ENCODE measurements at places on chromosomes 4 and X.

DNA sequence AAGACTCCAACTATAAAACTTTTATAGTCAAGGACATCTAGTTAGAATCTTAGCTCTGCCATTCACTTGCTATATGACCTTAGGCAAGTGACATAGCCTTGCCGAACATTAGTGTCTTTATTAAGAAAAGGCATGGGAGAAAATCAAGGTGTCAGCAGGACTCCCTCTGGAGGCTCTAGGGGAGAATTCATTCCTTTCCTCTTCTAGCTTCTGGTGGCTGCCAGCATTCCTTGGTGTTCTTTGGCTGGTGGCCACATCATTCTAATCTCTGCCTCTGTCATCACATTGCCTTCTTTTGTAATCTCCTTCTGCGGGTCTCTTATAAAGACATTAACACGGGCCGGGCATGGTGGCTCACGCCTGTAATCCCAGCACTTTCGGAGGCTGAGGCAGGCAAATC, 99.8 kb downstream of the PPP1R2C start:
- DNase-seq, result no peak

DNA sequence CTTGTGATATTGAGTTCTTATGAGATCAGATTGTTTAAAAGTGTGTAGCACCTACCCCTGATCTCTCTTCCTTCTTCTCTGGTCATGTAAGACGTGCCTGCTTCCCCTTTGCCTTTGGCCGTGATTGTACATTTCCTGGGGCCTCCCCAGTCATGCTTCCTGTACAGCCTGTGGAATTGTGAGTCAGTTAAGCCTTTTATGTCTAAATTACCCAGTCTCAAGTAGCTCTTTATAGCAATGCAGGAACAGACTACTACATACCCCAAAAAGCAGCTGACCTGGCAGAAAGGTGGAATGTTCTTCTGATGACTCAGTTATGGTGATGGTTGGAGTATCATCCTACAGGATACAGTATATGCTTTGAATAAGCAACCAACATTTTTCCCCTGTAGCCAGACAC, 11.4 kb upstream of the MCUB start:
- DNase-seq, result no peak

GRCh38 chr4:2619459-2619858, 83.0 kb downstream of the FAM193A start:
- DNase-seq, result no peak

DNA sequence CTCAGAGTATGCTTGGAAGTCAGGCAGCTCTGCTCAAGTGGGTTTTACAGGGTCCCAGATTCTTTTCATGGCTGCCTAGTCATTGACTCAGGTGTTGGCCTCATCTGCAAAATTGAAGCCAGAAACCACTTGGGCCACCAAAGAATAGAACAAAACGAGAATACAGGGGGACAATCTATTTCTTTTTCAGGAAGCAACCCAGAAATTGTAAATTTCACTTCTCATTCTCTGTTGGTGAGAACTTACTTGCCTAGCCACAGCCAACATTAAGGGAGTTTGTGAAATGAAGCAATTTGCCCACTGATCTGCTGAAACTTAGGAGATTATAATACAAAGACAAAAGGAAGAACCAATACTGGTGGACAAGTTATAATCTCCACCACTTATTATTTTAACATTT, 8.6 kb upstream of the TKTL2 start:
- no peak for DNase-seq

DNA sequence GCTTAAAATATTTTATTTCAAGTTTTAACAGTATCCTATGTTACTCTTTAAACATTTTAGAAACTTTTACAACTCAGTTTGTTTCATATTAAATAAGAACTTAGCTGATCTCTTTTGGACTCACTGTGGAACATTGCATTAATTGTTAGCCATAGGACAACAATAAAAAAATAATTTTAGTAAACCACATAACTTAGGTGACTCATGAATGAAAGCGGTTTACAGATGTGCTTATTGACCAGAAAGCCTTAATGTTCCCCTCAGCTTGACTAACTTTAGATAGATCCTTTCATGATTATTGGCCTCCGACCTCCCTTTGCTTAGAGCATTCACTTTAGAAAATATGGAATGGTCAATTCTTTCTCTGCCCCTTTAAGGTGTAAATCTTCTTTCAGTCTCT, 783.5 kb upstream of the MAGEB2 start:
- no peak for DNase-seq

GRCh38 chr4:145047151-145047550, 50.8 kb downstream of the ANAPC10 start:
- DNase-seq, result no peak

All from stimulated activated CD4-positive, alpha-beta T cell treated with anti-CD3 and anti-CD28 coated beads, Interleukin-1b, Interleukin-23, amount 100 ng/mL, for 24 hours (primary cell).